ENCODE measurements at places on chromosomes 6 and 20.
A peak's percentile ranks its signal among the peaks of the same experiment; 100 is the strongest.

GRCh38 chr6:31441365-31442267, 38.2 kb downstream of the MICA start:
- peak; percentile 76 for DNase-seq

- no peak for DNase-seq
Measured at GRCh38 chr6:146543940-146544615, 445 bp downstream of the RAB32 start.

DNA sequence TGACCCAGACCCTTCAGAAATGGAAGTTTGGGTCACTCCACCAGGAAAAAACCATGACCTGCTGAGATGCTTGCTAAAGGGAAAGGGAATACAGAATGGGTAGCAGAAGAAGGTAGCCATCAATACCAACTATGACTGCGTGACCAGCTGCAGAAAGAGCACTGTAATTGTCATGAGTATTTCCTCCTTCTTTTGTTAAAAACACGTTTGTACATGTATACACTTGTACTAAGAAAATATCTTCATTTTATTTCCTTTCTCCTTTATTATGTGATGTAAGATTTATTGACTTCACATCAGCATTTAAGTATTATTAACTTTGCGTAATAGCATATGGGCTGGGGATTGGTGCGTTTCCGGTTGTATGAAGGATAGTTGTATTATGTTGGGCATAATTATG, 12.6 kb upstream of the MUC21 start:
- DNase-seq, result no peak

DNA sequence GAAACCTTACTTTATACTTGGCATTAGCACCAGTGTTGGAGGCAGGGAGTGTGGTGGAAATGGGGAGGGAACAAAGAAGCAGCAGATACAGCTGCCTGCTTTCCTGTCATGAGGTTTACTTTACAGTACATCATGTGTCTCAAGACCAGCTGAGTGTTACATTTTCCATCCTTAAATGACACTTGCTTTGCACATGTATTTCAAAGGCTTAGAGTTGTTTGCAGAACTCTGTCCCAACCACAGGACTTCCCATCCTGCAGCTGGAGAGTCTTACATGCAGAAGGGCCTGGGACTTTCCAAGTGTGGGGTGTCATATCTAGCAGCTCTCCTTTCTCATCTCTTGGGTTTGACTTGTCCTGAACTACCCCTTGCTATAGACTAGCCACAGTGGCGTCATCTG, 395.9 kb downstream of the DHX35 start:
- no peak for DNase-seq

- no peak for DNase-seq
Measured at GRCh38 chr6:44480097-44480541, 92.6 kb downstream of the CDC5L start.

GRCh38 chr20:12535316-12535715, 473.5 kb upstream of the SPTLC3 start:
- DNase-seq, result no peak

- no peak for DNase-seq
Measured at GRCh38 chr20:49275636-49276035, 2.2 kb downstream of the ZNFX1 start.

- no peak for DNase-seq
Measured at GRCh38 chr6:14593286-14593685, 475.7 kb downstream of the CD83 start.

DNA sequence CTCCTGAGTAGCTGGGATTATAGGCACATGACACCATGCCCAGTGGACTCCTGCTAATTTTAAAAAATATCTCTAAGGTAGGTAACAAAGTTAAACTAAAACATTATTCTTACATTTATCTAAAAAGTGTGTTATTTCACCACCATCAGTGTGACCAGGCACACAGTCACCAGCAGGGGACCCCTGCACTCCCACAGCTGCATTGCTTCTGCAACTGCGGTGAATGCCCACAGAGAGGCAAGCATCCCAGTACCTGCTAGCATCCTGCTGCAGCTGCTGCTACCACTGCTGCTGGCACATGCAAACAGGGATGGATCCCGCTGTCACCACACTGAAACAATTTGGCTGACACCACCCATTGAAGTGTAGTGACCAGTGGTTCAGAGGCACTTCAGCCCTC, 21.9 kb upstream of the EPB41L2 start:
- no peak for DNase-seq

DNA sequence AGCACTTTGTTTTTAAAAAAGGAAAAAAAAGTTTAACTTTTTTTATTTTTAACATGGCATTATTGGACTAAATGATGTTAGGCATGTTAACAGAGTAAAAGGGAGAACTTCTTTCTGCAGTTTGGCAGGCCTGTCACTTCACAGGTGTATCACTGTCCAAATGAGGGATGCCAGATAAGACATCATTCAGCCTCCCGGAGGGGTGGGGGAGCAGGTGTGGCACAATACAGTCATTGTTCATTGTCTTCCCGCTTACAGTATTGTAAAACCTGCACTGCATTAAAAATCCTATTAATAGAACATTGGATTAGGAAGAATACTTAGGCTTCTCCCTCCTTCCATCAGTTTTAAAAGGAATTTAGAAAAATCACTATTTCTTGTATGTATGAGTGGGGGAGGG, 80.7 kb downstream of the CARMIL1 start:
- DNase-seq, result no peak

- DNase-seq, result no peak
Measured at GRCh38 chr6:39494998-39495397, 172.5 kb upstream of the KCNK16 start.

DNA sequence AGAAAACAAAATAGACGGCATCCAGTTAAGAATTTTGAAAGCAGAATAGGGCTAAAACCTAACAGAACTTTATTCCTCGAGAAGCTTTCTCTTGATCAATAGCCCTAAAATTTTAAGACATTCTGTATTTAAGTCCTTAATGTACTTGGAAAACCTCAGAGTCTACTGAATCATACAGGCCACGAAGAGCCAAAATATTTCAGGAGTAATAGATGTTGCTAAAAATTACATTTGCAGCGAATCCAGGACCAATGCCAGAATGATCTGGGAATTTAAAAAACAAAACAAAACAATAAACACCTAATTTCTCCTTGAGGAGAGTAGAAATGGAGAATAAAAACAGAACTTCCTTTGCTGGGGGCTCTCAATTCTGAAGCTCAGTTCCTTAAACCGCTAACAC, 23.3 kb downstream of the ATXN1 start:
- no peak for DNase-seq

- DNase-seq, result no peak
Measured at GRCh38 chr20:63471002-63471716, 1.3 kb downstream of the KCNQ2 start.

GRCh38 chr6:84304881-84305280, 77.4 kb upstream of the CEP162 start:
- no peak for DNase-seq

DNA sequence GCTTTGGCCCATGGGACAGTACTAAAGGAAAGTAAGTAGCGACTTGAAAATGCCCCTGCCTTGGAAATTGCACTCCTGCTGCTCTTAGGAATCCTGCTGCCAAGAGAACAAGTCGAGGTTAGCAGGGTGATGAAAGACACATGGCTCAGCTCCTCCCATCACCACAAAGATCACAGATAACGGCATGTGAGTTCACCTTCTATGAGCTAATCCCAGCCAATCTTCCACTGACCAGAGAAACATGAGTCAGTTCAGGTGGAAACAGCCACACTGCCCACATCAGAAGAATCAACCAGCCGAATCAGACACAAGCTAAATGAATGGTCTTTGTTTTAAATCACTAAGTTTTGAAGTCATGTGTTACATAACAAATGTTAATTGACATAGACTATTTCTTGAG, 106.3 kb downstream of the PRKN start:
- DNase-seq, result no peak

GRCh38 chr20:57351042-57351783, at the start of gene RAE1:
TSS of gene RAE1 (plus strand) at chr20:57351255. CDS start at chr20:57354039, 2,784 bp downstream.
- peak; percentile 92 for DNase-seq

- no peak for DNase-seq
Measured at GRCh38 chr6:127717384-127717783, 140.4 kb downstream of the C6orf58 start.

DNA sequence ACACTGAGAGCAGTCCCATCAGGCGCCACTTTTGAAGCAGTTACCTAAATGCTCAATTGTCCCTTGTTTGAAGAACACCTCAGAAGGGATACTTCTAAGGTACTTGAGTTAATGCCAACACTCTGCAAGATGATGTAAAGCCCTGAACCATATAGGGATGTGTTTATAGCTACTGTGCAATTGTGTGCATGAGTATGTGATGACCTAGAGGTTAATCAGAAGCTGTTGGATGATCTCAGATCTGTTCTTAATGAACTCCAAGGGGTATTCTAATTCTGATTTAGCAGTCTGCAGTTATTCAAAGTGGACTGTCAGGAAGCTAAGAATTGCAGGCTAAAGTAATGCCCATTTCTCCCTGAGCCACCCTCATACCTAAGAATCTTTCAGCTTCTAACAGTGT, 158.3 kb downstream of the TMEM242 start:
- no peak for DNase-seq

GRCh38 chr20:62590309-62591121, 51.8 kb upstream of the SLCO4A1 start:
- DNase-seq, result no peak

- DNase-seq, result no peak
Measured at GRCh38 chr6:98514073-98514720, 320.2 kb upstream of the POU3F2 start.

- DNase-seq, result no peak
Measured at GRCh38 chr6:144928847-144929246, 643.7 kb downstream of the UTRN start.

- no peak for DNase-seq
Measured at GRCh38 chr6:139800837-139801236, 426.4 kb upstream of the CITED2 start.

DNA sequence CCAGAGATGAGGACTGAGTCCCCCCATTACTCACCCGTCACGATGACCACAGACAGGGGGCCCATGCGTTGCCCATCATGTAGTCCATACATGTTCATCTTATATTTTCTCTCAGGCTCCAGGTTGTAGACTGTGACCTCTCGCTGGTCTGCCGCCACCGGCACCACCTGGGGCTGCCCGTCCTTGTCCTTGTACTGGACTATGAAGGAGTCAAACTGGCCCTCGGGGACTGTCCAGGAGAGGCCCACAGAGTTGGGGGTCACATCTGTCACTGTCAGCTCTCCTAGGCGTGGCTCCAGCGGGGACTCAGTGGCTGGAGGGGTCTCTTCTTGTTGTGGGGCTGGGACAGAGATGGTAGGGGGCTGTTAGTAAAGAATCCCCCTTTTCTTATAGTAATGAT, 35.4 kb downstream of the CYP21A2 start:
- DNase-seq, result no peak

DNA sequence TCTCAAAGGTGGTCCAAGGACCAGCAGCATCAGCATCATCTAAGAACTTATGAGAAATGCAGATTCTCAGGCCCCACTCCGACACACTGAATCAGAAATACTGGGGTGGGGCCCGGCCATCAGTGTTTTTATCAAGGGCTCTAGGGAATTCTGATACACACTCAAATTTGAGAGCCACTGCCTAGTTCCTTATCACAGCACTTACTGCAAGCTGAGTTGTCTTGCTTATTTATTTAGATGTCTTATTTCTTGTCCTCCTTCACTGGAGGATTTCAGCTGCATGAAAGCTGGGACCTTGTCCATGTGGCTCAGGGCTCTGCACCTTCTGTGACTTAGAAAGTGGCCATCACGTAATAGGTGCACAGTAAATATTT, 139.4 kb upstream of the RREB1 start:
- DNase-seq, result no peak

GRCh38 chr20:10978019-10978702, 304.4 kb upstream of the JAG1 start:
- DNase-seq, result no peak

DNA sequence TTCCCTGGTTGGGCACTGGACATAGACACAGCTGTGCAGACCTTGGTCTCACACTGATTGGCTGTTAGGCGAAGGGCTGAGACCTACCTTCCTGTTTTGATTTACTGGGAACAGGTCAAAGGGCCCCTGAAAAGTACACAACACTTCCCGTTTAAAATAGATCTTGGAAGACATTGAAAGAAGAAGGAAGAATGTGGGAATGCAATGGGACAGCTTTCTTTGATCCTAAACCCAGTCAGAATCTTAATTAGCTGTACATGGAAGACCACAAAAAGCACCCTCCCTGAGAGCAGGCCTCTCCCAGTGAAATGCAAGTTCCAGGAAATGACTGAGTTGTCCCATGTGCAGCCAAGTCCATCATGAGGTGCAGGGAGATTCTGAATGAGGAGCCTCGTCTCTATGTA, 83.6 kb upstream of the EXOC2 start:
- no peak for DNase-seq

DNA sequence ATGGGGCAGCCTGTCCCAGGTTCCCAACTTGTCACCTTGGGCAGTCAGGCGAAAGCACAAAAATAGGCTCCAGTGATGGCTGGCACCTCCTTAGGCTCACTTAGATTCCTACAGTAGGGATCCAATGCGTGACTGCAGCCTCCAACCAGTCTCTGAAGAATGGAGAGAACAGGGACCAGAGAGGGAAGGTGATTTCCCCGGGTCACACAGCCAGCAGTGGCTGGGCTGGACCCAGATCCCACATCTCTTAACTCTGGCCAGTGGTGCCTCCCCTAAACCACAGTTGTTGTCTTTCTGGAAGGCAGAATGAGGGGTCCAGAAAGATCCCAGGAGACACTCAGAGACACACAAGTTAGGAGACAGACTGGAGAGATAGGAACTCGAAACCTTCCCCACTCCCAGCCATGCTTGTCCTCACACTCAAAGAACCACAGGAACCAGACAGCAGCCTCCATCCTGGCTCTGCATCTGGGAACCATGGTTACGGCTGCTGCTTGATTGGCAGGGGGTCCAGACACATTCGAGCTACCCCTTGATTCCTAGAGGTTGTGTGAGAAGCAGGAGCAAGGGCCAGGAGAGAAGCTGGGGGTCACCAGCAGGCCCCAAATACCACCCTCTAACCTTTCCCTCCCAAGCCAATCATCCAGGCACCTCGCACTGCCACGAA, 33.1 kb upstream of the SIRPA start:
- DNase-seq, result no peak

DNA sequence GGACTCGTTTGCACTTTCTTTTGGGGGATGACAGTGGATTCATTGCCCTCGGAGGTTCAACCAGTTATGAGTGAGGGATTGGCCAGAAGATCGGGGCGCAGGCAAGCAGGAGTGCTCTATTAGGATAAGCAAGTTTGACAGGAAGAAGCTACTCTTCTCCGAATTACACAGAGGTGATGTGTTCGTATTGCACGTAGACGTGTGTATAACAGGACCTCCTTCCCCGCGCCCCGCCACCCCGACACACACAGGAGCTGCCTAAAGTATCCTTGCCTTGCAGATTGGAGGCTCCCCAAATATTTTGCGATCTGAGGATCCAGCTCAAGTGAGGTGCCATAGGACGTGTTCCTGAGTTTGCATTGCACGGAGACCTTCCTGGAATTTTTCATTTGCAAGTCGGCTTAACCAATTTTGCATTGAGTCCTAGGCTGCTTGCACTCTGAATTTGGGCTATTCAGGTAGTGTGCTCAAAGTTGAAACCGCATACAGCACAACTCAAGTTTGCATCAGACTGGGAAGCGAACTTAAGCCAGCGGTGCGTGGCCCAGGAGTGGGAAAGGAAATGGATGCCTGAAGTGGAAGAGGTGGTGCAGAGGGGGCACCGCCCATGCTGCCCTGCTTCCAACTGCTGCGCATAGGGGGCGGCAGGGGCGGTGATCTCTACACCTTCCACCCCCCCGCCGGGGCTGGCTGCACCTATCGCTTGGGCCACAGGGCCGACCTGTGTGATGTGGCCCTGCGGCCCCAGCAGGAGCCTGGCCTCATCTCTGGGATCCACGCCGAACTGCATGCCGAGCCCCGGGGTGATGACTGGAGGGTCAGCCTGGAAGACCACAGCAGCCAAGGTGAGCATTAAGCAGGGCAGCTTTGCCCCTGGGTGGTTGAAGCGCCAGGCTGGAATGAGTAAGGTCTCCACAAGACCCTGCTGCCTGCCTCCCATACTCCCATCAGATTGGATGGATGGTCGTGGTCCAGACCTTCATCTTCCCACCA, 770 bp downstream of the TCF19 start:
- peak; percentile 26 for DNase-seq
